ENCODE measurements at places on chromosomes 5 and 9.

GRCh38 chr9:113673726-113674125, 202.4 kb upstream of the ZNF618 start:
- no peak for DNase-seq

GRCh38 chr5:134086943-134087305, 27.6 kb upstream of the TCF7 start:
- DNase-seq = peak; percentile 62

DNA sequence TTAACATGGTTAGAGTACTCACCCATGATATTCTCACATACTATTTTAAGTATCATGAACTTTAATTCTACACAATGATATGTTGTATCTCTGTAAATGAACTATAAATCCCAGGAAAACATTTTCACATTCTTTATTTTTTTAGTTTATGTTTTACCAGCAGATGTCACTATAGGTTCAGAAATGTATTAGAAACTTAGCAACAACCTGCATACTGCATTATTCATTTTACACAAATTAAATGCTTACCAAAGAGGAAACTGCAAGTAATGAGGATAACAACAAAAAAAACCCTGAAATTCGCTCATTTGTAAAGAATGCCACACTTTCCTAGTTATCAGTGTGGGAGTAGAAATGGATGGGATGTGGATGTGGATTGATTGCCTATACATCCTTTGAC, 217.5 kb upstream of the OTULINL start:
- DNase-seq = no peak

GRCh38 chr5:105677291-105677690, 1993.4 kb downstream of the EFNA5 start:
- no peak for DNase-seq

DNA sequence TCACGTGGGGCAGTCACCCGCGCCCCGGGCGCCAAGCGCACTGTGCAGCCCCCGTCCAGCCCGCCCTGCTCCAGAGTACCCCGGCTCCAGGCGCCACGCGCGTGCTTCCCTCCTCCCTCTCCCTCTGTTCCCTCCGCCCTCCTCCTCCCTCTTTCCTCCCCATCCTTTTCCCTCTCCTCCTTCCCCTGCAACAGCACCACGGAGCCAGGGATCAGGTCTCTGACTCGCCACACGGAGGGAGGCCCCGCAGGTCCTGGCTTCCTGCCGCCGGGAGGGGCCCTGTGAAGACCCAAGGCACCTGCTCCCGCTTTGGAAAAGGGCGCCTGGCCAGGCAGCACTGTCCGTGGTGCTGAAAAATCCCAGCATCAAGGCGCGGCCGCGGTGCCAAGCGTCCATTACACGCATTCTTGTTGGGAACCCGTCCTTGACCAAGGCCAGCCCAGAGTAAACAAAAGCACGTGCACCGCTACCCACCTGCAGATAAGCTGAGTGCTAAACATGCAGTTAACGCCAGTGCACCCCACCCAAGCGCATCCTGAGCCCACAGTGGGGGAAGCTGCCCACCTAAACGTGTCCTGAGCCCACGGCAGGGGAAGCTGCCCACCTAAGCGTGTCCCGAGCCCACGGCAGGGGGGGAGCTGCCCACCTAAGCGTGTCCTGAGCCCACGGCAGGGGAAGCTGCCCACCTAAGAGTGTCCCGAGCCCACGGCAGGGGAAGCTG, 21.7 kb downstream of the SLC6A18 start:
- no peak for DNase-seq

DNA sequence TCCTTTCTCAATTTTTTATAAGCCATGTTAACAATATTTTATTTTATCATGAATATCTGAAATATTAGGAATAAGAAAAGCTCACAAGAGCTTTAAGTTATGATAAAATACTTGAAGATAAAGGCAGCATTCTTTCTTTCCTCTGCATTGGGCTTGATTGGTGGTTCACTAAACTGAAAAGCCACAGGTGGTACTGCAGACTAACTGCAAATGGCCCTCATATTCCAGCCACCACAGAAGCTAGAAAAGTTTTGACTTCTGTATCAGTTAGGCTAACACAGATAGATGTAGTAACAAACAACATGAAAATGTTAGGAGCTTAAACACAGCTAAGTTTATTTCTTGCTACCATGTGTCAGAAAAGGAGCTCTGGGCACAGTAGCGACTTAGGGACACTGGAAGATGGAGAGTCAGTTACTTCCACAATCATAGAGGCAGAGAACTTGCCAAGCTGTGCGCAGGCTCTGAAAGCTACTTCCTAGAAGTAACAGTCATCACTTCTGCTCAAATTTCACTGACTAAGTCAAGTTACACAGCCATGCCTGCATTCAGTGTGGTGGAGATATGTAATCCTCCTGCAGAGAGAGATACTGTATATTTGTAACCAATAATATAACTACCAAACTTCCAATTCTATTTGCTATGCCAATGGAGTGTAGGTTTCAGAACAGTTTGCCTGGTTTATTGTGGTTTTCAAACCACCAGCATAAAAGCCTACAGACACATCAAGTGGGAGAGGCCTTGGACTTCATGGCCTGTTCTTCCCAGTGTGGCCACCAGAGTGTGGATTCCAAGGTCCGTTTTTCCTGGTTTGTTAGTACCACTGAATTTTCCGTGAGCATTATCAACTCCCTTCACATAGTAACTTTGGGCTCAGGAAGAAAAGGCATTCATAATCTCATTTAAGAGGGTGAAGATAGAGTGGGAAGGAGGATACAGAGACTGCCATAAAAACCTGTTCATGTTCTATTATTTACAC, 268.3 kb downstream of the PJA2 start:
- no peak for DNase-seq

GRCh38 chr5:29023541-29023940, 1985.2 kb upstream of the CDH9 start:
- no peak for DNase-seq

DNA sequence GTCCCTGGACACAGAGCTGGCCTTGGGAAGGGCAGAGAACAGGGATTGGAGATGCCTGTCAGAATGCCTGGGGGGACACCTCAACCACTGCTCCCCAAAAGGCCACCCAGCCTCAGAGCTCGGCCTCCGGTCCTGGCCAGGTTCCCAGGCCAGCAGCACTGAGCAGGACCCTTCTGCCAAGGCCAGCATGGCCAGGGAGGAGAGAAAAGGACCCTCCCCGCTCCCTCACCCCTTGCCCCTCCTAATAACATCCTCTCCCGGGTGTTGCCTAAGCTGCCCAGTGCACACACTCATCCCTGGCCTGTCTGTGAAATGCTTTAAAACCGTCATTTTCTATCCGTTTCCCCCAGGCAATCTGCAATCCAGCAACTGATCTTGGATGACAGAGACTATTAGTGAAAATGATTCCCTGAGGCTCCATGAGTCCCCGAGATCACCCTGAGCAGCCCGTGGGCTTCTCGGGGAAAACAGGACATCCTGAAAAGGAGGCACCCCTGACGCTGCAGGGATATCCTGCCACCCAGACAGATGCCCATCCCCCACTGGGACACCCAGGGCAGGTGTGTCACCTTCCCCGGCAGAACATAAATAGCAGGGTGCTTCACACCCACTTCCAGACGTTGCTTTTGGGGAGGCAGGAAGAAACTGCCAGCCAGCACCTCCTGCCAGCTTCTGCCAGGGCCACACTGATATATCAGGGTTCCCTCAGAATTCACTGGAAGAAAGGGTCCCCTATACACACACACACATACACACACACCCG, 75.3 kb downstream of the ADAMTS2 start:
- no peak for DNase-seq

DNA sequence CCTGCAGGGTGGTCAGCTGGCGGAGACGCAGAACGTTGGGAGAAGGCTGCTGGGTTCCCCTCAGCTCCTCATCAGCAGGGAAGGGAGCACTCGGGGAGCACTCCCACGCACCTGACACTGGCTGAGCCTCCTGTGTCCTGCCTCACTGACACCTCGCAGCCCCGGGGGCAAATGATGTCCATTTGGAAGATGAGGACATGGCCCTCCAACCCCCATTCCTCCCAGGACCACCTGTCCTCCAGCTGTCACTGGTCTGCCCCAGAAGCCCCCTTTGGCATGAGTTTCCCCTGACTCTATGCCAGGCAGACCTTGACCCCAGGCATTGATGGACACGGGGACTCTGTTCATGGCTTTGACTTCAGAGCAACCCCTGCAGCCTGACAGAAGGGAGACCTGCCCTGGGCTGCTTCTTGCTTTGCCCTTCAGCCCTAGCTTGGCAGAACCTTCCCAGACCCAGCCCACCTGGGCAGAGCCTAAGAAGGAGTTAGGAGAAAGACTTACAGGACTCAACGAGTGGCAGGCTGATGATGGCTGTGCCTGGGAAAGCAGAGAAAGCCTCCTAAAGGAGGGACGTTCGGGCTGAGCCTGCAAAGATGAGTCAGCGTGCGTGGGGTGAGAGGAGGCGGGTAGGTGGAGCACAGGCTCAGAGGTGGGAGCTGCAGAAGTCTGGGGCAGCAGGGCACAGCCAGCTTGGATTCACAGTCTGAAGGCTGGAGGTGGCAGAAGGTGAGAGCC, 90.6 kb downstream of the LMX1B start:
- DNase-seq = no peak

GRCh38 chr9:135610290-135611141, 28.8 kb downstream of the GLT6D1 start:
- no peak for DNase-seq

GRCh38 chr9:133124907-133125275, 3.9 kb upstream of the RALGDS start:
- no peak for DNase-seq

DNA sequence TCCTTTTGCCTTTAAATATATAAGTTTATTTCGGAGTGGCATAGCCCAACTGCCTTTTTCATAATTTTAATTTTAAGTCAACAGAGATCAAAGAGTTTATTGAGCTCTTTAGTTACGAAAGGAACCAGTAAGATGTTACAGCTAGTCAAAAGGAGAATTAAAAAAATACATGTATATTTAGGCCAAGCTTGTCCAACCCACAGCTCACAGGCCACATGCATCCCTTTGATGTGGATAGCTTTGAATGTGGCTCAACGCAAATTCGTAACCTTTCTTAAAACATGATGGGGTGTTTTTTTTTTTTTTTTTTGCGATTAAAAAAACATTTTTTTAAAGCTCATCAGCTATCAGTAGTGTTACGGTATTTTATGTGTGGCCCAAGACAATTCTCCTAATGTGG, 50.2 kb upstream of the IL31RA start:
- DNase-seq = no peak

DNA sequence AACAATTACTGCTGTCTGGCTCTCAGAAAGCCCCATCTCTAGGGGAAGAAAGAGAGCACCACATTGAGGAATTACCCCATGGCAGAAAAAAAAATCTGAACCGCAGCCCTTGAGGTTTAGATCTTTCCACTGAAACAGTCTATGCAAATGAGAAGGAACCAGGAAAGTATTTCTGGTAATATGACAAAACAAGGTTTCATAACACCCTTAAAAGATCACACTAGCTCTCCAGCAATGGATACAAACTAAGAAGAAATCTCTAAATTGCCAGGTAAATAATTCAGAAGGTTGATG, 427.1 kb downstream of the PRELID2 start:
- DNase-seq = no peak

DNA sequence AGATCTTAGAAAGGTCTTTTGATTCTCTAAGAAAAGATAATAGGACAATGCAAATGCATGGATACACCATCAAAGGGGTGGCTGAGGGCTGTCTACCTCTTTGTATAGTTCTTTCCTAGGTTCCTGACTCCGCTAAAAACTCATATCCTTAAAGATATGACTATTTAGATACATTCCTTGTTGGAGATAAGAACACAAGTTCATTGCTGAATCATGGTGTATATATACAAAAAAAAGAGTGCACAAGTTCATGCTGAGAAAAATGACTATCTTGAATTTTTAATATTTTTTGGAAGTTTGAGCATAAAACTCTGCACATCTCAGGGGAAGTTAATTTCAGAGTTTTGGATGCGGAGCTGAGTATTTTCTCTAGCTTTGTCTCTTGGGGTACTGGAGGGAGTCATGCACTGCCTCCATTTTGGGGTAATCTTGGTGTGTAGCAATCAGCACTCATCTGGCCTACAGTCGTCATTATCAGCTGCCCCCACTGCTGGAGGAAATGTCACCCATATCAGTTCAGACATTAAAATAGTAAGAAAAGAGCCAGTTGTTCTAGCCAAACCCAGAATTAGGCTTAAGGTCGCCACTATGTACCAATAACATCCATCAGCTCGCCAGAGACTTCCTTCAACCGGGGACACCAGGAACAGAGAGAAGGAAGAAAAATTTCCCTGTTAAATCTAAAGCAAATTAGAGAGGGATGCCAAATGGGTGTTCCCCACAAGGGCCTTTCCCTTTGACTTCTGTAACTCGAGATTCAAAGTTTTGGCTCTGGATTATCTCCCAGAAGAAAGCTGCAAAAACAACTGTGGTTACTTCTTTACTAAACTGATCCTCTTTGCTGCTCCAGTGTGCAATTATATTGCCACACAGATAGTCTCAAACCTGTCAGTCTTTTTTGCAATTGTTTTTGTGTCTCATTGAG, 49.0 kb downstream of the PTTG1 start:
- no peak for DNase-seq

DNA sequence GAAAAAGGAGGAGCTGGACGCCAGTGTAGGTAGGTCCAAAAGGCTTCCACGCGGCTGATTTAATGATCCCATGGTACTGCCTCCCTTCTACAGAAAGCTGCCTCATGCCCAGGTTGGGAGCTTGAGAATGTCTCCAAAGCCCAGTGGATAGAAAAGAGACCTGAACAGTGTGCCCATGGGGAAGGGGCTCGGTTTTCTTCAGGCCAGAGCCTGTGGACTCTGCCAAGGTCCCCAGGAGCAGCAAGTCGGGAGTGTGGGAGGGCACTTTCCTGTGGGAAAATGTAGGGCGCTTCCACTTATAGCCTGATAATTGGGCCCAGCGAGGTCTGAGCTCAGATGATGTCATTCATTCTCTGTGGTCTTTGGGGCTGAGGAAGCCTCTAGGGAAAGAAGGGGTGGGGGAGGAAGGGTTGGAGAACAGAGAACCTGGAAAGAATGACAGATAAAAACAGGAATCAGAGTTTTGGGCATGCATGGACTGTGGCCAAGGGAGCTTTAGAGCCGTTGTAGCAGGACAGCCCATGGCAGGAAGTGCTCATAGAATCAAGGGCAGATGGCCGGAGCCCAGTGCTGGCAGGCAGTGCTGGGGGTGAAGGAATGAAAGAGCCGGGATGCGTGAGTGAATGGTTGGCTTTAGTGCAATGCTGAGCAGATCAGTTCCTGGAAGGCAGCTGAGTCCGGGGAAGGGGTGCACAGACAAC, 42.5 kb upstream of the SH3PXD2B start:
- no peak for DNase-seq
